ENCODE measurements at places on chromosomes 3 and 15.

DNA sequence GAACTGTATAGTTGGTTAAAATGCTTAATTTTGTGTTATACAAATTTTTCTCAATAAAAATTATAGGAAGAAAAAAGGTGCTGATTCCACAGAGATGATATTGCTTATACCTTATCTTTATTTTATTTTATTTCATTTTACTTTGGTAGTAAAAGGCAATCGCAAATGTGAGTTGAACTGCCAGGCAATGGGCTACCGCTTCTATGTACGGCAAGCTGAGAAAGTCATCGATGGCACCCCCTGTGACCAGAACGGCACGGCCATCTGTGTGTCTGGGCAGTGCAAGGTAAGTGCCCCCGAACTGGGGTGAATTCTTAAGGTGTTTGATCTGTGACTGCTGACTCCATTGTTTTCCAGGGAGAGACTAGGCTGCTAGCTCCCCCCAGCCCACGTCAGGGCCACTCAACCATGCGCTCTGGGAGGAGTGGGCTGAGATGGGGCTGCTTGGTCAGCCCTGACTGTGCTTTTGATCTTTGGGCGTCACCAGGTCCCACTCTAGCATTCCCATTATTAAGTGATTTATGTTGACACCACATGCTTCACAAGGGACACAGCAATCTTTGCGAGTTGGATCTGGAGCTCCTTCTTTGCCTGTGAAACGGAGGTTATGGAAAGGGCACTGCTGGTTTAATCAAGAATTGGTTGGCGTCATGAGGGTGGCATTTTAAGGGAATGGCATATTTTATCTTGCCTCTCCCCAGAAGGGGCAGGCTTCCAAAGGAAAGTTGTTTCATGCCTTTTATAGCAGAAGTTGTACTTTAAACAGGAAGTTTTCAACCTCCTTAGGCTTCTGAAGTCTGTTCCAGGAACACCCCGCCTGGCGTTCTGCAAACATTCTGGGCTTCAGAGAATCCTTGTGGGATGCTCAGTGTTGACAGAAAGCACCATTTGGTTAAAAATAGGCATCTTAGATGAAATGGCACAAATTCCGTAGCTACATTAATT, 296.5 kb downstream of the THSD4 start:
- DNase-seq = no peak

- DNase-seq = no peak
Observed at GRCh38 chr15:70197945-70198361, 100.2 kb upstream of the TLE3 start.

DNA sequence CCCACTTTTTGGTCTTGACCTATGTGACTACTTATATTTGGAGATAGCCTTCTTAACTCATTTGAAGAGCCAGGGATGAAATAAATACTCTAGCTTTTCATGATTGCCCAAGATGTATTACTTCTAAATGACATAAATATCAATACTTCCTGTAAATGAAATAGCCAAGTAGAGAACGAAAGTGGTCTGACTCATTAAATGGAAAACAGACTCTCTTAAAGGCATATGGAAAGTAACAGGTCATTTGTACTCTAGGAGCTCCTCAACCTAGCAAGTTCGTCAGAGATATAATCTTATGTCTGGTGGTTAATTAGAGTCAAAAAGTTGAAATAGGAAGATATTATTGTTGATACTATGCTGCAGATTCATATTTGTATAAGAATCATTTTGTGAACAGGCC, 1105.4 kb downstream of the TUSC7 start:
- DNase-seq = no peak

GRCh38 chr3:66423791-66424190, 77.0 kb downstream of the LRIG1 start:
- no peak for DNase-seq

DNA sequence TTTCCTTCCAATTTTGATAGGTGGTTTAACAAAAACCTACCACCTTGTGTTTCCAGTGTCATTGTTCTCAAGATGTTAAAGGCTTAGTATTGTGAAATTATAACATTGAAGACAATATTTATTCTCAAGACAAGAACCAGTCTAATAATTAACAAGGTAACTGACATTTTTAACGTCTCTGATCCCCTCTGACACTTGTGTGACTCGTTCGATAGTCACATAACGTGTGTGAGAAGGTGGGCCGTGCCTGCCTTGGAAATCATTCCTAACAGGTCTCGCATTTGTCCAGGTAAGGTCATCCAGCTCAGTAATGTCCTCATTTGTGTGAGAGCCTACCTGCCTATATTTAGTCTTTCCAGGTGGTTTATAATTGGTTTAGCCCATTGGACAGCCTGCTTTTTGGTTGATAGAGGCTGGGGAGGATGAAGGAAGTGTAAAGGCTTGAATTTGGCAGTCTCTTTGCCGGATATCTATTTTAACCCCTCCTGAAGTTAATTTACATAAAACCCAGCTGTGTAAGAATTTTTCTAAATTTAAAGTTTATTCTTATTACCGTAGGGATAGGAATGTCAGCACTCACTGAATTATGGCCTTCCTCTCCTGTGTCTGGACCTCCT, 94.4 kb downstream of the AKAP13 start:
- DNase-seq = no peak

GRCh38 chr3:172154768-172155664, 115.6 kb downstream of the FNDC3B start:
- no peak for DNase-seq

DNA sequence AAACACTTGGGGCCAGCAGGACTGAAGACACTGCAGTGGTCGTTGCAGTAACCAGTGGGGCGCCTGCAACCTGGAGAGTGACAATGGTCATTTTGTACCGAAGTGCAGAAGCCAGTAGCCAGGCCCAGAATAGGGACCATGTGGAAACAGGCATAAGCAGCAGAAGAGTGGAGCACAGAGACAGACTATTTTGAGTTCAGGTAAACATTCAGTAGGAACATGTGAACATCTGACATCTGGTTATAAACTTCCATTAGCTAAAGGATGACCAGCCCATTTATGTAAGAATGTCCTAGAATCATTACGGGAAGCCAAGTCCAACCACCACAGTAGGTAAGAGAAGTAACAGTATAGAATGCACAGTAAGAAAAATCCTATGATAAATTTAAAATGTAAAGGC, 32.4 kb upstream of the TKT start:
- DNase-seq = no peak

DNA sequence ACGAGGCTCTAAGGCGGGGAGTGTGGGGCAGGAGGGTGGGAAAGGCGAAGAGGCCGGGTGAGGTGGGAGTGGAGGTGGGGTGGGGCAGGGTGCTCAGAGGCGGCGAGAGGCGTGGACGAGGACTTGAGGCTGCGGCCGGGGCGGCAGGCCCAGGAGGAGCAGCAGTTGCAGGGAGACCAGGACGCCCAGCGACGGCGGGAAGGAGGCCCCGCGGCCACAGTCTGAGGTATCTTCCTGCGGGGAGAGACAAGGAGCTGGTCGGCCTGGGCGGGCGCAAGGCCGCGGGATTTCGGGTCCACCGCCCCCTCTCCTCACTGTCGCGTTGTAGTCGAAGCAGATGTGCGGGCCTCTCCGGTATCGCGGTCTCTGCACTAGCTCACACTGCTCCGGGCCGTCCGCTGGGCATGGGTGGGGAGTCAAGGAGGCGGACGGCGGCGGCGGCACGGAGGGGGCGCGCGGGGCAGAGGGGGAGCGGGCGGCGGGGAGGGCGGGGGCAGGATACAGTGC, 5.3 kb upstream of the TMEM115 start:
- no peak for DNase-seq

DNA sequence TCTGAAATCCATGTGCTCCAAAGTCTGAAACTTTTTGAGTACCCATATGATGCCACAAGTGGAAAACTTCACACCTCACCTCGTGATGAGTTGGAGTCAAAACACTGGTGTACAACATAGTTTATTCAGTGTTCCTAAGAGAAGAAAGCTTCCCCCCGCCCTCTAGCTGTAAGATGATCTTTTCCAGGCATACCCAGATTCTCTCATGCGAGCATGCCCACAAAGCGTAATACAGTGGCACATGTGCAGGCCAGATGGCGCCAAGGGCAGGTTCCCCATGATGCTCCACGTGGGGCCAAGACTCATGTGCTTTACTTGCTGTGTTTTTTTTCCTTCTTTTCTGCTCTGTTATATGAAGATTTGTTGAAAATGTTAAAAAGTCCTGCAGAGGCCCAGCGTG, 104.9 kb upstream of the LRRFIP2 start:
- no peak for DNase-seq

GRCh38 chr3:58179235-58180098, 31.3 kb downstream of the DNASE1L3 start:
- DNase-seq = no peak

DNA sequence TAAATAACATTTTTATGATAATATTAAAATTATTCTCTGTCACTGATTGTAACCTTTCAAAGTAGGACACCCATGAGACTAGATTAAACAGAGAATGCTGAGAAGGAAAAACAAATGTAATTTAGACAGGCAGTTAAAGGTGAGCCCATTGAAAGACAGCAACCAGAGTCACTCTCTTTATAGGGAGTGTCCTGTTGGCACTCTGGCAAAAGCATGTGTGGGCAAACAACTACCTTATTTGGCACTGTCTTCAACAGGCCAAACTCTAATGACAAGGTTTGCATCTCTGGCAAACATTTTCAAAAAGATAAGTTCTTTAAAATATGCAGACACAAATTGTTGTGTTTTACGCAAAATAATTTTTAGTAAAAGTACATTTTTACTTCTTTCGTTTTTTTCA, 29.8 kb downstream of the NFKBIZ start:
- no peak for DNase-seq

- DNase-seq = no peak
Observed at GRCh38 chr3:190325923-190326322, 3.7 kb upstream of the CLDN1 start.

- DNase-seq = no peak
Observed at GRCh38 chr15:40799523-40799922, 7.4 kb upstream of the ZFYVE19 start.

DNA sequence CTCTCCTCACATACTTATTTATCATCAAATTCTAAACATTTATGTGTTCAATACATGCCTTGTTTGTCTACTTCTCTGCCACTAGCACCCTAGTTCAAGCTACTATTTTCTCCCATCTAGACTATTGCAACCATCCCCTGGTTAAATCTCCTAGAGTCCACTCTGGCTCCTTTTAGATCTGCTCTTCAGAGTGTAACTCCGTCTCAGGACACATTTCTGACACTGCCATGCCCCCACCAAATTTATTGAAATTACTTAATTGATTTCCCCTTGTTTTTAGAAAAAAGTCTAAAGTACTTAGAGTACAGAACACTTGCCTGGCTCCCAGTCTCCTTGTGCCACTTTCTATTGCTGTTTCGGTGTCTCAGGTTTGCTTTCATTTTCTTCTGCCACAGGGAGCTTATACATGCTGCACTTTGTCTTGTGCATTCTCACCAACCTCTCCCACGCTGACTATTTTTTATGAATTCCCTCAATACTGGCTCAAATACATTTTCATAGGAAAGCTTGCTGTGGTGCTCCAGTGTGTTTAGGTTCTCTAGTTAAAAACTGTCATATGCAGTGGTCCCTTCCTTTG, 792.3 kb downstream of the DIPK2A start:
- DNase-seq = no peak

GRCh38 chr3:73249047-73249446, 187.6 kb downstream of the EBLN2 start:
- DNase-seq = no peak

DNA sequence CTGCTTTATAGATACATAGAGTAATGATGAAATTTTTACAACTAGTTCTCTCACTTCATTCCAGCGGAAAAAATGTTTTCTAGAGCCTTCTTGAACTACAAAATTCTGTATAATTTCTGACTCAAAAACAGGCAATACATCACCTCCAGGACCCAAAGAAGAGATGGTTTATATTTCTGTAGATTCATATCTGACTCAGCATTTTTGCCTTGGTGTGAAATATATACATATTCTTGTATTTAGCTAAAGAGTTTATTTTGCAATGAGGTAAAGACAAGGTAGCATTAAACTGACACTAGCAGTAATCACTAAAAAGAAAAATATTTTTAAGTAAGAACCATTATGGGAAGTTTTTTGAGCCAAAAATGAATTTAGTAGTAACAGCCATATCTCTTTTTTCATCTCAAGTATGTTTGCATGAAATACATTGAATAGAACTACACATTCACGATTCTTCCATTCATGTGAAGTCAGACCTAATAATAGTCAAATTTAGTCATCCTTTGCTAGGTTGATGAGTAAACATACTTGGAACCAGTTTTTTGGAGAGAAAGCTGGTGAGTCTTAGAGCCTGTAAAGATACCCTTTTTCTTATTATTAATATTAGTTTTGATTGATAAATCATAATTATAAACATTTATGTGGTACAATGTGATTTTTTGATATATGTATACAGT, 31.6 kb downstream of the COL8A1 start:
- DNase-seq = no peak

- no peak for DNase-seq
Observed at GRCh38 chr15:90009301-90010022, 8.3 kb downstream of the ZNF710 start.

- no peak for DNase-seq
Observed at GRCh38 chr15:68348081-68348480, 70.5 kb downstream of the FEM1B start.

DNA sequence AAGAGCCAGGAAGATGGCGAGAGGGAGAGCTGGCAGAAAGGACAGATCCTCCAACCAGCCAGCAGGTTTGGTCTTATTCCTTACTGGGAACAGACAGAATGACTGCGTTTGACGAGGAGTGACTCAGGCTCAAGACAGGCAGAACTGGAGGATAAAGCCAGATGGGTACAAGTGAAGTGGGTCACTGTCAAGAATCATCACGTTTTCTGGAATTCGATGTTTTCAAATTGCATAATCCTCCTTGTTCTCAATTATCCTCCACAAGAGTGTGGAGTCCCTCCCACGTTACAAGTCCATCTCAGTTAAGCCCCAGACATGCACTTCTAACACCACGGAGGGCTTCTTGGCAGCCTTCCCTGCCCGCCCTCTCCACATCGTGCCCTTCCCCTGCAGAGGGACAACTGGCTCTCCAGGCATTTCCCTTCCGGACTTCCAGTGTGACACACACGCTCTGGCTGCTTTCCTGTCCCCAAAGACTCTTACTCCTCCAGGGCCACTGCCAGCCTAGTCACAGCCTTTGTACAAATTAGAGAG, 183.1 kb downstream of the CHST2 start:
- no peak for DNase-seq

DNA sequence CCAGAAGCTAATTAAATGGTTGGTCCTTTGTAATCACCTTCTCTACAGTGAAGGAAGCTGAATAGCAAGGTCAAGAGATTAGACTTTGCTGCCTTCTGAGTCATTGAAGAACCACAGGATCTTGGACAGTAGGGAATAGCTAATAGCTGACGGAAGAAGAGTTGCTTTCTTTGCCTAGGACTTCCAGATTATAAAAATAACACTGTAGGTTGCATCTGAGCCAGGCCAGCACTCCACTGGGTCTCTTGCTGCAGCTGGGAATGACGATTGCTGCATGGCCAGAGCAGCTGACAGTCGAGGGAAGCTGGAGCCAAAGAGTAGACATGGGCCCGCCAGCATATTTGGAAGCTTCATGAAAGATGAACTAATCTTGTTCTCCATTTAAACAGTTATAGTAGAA, 81.5 kb upstream of the KCNMB2 start:
- no peak for DNase-seq

DNA sequence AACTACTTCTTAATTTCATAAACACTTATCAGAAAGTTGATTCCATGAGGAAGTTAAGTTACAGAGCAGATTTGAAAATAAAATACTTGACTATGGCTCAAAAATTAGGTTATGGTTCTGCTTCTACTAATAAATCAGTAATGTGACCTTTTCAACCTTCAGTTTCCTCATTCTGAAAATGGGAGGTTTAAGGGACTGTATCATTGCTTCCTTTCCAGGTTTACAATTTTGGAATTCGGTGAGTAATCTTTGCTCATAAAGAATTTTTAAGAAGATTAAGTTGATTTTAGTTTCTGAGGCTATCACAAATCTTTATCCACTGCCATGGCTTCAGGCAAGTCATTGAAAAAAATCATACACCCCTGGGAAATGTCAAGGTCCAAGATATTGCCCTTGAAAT, 1061.2 kb downstream of the DIPK2A start:
- DNase-seq = no peak
